ENCODE measurements at places on chromosomes 5 and 9.

- DNase-seq = no peak
Observed at GRCh38 chr5:1402611-1403255, 42.5 kb downstream of the SLC6A3 start.

DNA sequence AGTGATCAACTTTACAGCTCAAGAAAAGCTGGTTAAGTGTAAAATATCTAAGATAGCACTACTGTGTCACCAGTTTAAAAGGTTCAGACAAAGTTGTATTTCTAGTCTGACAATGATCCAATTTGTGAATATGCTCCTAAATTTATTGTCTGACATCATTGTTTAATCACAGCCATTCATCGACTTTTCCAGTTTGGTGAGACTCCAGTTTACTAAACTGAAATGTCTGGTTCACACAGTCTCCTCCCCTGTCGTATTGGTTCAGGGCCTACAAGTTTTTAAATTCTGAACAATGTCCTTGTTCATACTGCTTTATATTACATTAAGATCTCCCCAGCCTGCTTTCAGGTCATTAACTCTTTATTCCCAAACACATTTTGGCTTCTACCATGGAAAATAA is 161.4 kb downstream of the CHSY3 start:
- DNase-seq = no peak

- peak; percentile 2 for DNase-seq
Observed at GRCh38 chr5:55173687-55174230, 782 bp upstream of the CDC20B start.

GRCh38 chr5:157245886-157246285 is 20.0 kb upstream of the CYFIP2 start:
- DNase-seq = no peak

DNA sequence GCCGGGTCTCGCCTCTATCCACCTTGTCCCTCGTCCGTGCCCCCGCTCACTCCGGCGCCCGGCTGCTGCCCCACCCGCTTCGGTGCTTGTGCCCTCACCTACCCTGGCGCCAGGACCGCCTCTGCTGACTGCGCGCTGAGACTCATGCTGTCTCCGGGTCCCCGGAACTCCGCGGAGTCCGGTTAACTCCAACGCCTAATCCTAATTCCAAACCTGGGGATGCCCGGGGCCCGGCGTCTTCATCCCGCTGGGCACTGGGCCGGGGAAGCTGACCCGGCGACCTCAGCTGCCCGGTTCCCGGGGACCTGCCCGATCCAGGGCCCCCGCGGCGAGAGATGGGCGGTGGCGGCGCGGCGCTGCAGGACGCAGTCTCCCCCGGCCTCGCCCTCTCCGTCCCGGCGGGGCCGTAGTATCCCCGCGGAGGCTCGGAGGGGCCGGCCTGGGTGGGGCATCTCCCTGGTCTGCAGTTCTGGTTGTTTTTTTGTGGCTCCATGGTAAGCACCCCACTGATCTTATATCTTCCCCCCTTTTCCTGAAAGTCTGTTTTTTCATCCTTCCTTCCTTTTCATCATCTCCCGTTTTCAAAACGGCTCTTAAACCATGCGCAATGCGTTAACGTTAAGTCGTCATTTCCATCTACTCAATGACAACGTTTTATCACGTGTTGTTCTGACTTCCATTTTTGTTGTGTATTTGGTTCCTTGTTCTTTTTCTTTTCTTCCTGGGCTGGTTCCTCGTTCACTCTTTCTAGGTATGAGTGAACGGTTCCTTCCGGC is 41.1 kb upstream of the PLEKHG4B start:
- no peak for DNase-seq

All from stimulated activated CD4-positive, alpha-beta T cell treated with anti-CD3 and anti-CD28 coated beads, Interleukin-2, amount 100 ng/mL, for 24 hours (primary cell).